ENCODE measurements at places on chromosomes 16 and 17. TPM values are rescaled to one million over a fixed set of nuclear protein-coding genes. Genes with fewer than 3 reads are reported as not detected.

- peak; percentile 10 for DNase-seq
These were observed 22.9 kb upstream of the CDH13 start for GRCh38 chr16:82603784-82604411.

GRCh38 chr16:8762254-8762653, 35.2 kb downstream of the TMEM186 start:
- no peak for DNase-seq

LRRC36 gene
- 0.90 TPM for total RNA-seq

ARHGAP27 gene
- 37.8 TPM for total RNA-seq

DERL2 gene
- total RNA-seq = 45.8 TPM

DNA sequence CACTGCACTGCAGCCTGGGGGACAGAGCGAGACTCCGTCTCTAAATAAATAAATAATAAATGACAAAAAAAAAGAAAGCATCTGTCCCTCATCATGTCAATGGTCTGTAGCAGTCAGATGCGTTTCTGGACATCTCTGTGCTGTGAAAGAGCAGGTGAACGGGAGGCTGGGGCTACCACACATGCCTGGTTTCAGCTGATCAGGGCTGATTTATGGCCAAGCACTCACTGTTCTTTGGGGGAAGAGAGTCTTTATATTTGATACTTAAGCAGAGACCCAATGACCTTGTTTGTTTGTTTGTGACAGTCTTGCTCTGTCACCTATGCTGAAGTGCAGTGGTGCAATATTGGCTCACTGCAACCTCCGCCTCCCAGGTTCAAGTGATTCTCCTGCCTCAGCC, 17.5 kb downstream of the KIAA0513 start:
- no peak for DNase-seq

RHBDL1 gene
- total RNA-seq = 0.89 TPM

CRHR1 gene
- not detected for total RNA-seq

DNA sequence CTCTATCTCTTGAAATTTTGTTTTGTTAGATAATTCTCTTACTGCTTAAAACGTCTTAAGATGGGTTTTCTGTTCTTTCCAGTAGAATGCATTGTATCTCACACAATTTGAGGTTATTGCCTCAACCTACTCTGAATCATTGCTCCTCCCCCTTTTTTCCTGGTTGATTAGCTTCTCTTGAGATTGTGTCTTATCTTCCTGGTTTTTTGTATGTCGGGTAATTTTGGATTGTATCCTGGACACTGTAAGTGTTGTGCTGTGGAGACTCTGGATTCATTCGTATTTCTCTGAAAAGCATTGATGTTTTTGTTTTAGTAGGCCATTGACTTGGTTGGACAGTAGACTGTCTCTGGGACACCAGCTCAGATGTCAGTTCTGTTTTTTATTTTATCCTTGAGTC, 26.1 kb downstream of the PRKCB start:
- DNase-seq = no peak

SSTR5 gene
- not detected for total RNA-seq

- no peak for DNase-seq
These were observed 22.2 kb upstream of the WSCD1 start for GRCh38 chr17:6047966-6048365.

- no peak for DNase-seq
These were observed 8.1 kb downstream of the CLTC start for GRCh38 chr17:59627770-59628171.

TPSB2 gene
- total RNA-seq = not detected

STX1B gene
- 1.8 TPM for total RNA-seq

DNA sequence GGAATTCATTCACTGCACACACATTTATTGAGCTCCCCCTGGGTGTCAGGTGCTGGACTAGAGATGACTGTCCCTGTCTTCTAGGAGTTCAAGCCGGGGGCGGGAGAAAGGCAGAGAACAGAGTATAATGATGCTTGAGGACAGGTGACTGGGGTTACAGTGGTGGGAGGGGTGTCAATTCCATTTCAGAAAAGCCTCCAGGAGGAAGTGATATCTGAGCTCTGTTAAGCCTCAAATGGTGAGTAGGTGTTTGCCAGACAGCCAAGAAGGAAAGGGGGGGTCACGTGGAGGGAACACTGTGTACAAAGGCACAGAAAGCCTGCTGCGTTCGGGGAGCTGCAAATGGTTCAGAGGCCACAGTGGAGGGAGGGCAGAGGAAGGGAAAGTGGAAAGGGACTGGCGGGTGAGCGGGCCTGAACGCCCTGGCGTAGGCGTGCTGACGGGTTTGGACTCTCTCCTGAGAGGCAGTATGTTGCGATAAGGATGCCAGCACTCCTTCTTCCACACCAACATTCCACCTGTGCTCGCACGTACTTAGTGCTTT, 9.7 kb upstream of the NXPH3 start:
- DNase-seq = peak; percentile 83

DRC7 gene
- total RNA-seq = not detected

DNA sequence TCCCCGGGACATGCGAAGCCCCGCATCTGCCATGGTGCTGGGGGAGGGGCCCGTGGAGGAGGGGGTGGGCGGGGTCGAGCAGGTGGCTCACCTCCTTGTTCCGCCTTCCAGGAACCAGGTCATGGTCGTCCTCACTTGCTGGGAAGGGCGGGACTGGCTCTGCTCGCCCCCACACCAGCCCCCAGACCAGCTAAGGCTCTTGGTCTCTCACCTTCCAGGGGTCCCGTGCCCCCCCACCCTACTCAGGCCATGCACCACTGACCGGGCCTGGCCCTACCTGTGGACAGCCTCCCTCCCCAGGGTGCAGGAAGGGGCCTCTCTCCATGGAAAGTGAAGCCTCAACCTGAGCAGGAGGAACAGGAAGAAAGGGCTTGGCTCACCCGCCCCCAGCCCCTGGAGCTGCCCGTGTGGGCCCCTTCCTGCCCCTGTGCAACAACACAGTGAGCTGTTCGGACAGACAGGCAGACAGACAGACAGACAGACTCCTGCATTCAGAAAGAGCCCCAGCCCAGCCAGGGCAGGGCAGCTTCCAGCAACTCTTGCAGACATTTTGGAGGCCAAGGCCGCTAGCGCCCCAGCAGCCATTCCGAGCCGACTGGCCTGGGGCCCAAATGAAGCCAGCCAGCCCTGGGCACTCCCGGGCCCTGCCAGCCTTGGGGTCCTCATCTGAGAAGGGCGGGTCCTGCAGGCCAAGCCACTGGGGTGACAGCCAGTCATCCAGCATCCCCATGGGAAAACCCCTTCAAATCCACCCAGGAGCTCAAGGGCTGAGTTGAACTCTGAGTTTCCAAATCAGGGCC, 8.1 kb upstream of the KREMEN2 start:
- DNase-seq = no peak

GRCh38 chr17:42508426-42509165, 27.4 kb upstream of the NAGLU start:
- DNase-seq = no peak

- no peak for DNase-seq
These were observed 5.3 kb downstream of the SRCIN1 start for GRCh38 chr17:38600416-38600815.

DNA sequence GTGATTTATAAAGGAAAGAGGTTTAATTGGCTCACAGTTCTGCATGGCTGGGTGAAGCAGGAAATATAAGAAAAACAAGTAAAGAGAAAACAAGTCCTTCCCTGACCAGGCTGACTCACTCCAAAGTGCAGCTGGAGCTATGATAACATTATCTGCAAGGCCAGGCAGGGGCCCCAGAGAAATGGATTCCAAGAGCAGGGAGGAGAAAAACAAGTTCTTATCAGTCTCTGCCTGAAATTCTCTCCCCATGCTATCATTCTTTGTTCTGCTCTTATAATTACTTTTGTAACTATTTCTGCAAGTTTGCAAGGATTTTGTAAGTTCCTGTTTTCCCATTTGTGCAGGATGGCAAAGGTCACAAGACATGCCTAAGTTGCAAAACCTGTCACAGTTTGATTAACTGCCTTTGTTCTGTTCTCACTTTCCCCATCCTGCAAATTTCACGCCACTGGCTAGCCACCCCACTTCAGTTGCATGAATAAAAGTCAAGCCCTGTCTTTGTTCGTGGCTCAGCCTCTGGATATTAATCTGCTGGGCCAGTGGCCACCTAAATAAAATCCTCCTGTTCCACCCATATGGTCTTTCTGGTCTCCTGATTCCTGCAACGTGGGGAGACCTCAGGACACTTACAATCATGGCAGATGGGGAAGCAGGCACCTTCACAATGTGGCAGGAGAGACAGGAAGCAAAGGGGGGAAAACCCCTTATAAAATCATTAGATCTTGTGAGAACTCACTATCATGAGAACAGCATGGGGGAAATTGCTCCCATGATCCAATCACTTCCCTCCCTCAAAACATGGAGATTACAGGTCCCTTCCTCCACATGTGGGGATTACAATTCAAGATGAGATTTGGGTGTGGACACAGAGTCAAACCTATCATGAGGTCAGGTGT, 13.1 kb downstream of the ABCA9 start:
- no peak for DNase-seq

- DNase-seq = peak; percentile 51
These were observed 11.5 kb downstream of the FLII start for GRCh38 chr17:18246880-18247612.

GRCh38 chr17:288802-289356, 63.7 kb downstream of the RPH3AL start:
- peak; percentile 10 for DNase-seq

HOXB7 gene
- 0.50 TPM for total RNA-seq

- DNase-seq = no peak
These were observed 9.0 kb downstream of the CRK start for GRCh38 chr17:1447052-1447451.

Measured in activated CD8-positive, alpha-beta T cell treated with anti-CD3 and anti-CD28 coated beads for 36 hours (primary cell).